Left lung (tissue), 14 donors: ENCODE measurements at places on chromosomes 2 and 18.

- no peak for DNase-seq
Observed at GRCh38 chr2:101251844-101252407, 760 bp upstream of the CNOT11 start.

DNA sequence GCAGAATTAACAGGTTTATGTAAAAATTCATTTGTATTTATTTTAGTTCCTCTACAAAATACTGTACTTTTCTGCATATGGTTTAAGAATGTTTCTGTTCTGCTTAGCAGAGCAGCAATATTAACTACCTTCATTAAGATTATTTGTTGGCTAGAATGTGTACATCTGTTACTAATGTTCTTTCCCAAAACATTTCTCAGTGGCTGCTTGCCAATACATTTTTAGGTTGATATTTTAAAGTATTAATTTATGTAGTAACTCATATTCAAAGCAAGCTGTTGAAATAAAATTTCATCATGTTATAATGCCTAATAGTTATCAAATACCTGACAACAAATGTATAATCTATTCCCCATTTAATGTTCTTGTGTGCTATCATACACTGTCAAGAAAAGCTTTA is 40.3 kb downstream of the PRKD3 start:
- no peak for DNase-seq

DNA sequence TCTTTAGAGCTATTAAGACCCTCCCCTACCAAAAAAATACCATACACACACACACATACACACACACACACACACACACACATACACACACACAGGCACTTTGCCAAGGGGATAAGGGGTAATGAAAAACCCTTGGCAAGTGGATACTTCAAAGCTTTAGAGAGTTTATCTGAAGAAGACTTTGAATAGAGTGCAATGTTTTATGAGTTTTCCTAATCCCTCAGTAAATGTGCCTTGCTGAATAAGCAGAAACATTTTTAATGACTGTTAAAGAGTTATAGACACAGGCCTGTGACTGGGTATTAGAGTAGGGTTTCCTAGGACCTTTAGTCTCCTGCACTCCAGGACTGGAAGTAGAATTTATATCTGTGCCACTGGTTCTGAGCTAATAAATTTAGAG is 75.5 kb upstream of the CTAGE1 start:
- no peak for DNase-seq

- no peak for DNase-seq
Observed at GRCh38 chr18:58691256-58691655, 20.0 kb downstream of the MALT1 start.

DNA sequence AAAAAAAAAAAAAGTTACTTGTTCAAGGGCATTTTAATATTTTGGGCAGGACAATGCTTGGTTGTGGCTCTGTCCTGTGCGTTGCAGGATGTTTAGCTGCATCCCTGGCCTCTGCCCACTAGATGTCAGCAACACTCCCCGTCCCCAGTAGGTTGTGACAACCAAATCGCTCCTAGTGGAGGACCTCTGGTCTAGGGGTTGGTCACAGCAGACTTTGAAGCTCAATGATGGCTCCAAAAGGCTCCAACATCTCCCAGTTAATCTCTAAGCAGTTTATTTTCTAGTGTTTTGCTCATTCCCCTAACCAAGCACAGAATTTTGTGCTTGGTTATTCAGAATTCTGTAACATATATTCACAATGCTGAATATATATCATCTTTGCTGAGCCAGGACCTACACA is 67.0 kb downstream of the CHRNA1 start:
- no peak for DNase-seq

DNA sequence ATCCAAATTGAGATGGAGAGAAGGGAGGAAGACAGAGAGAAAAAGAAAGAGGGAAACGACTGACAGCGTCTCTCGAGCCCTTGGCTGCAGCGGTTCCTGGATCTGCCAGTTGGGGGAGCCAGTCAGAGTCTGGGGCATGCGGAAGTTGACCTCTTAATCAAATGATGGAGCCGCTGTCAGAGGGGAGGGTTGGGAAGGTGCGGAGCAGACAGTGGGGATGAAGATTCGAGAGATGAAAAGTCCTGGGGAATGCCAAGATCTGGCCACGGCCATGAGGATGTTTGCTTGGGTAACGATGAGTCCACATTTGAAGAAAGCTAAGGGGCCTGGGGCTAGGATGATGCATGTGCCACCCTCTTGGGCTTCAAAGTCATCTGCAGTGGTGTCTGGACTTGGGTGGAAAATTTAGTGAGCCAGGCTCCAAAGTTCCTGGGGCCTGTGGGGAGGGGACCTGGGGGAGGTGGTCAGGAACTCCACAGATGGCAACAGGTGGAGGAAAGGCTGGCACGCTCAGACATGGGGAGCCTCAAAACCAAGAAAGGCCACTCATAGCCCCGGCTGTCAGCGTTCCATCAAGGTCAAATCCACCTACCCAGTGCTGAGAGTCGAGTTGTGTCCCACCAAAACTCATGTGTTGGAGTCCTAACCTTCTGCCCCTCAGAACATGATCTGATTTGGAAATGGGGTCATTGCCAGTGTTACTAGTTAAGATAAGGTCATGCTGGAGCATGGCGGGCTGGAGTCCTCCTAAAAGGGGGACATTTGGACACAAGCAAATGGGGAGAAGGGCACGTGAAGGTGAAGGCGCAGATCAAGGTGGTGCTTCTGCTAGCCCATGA is 200.1 kb downstream of the NDUFA10 start:
- no peak for DNase-seq

DNA sequence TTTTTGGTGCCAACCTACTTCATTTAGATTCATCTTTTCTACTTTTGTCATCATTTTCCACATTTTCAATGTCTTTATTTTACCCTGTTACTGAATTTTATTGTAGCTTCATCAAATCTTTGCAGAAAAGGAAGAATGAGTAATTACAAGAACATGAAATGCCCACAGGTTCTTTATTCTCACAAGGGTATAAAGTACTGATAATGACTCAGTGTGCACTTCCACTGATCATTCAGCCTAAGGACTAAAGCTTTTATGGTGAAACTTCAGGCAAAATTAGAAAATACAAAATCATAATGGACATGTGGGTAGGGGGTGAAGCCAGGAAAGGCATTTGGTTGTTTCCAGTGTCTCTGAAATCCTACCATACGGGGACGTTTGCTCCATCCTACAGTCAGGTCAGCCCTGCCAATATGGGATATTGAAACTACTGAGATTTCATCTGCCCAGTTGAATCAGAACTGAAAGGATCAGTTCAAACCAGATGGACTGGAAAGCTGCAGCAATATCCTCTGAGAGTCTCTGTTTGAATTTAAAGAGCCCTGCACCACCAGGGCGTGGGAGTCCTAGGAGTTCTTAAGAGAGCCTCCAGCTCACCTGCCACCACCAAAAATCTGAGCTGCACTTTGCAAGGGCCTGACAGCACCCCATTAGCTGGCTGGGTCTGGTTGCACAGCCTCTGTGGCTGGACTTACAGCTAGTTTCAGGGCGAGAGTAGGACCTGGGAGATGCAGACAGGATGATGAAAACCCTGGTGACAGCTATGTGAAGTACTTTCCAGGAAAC is 390.4 kb downstream of the CMPK2 start:
- no peak for DNase-seq

GRCh38 chr2:28342081-28342967 is 50.3 kb upstream of the FOSL2 start:
- peak; percentile 52 for DNase-seq

GRCh38 chr2:28393114-28393836 is 617 bp downstream of the FOSL2 start:
- DNase-seq, result peak; percentile 78

DNA sequence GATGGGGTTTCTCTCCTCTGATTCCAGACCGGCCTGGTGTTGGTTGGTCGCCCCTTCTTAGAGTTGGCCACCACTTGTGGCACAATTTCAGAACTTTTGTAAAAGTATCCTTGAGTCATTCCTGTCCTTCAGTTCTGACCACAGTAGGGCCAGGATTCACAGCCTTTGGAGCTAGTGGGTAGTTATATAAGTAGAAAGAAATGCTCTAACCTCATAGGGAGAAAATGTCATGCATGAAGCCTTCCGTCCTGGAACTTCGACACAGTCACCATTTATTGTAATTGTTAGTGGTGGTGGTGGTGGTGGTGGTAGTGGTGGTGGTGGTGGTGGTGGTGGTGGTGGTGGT is 65.4 kb downstream of the EPAS1 start:
- no peak for DNase-seq

DNA sequence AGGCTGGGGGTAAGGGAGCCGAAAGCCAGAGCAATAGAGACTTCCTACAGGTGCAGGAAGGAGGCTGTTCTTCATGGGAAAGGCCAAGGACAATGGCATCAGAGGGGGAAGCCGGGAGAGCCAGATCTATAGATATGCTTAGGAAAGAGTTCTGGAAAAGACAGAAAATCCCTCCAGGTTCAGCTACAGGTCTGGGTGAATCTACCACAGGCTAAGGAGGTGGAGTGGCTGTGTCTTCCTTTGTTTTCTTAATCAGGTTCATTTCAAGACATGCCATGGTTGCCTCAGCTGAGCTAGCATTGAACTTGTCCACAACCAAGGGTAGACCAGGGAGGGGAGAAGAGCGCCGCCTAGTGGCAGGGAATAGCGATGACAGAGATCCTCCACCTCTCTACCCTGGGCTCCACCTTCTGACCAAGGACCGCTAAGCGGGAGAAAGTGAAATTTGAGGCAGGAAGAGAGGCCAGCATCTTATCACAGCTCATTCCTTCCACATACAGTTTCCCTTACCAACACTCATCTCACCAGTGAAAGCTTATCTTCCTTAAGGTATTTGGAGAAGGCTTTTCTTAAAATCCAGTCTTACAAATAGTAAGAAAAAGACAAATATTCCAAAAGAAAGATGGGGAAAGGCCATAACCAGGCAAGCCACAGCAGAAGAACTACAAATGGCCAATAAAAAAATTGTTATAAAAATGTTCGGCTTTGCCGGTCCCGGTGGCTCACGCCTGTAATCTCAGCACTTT is 74.2 kb downstream of the VIT start:
- no peak for DNase-seq

DNA sequence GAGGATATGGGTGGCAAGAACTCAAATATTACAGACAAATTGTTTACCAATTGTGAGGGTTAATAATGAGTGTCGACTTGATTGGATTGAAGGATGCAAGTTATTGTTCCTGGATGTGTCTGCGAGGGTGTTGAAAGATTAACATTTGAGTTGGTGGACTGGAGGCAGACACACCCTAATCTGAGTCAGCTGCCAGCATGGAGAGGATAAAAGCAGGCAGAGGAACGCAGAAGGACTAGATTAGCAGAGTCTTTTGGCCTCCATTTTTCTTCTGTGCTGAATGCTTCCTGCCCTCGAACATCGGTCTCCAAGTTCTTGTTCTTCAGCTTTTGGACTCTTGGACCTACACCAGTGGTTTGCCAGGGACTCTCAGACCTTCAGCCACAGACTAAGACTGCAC is 1503.7 kb downstream of the LRP1B start:
- no peak for DNase-seq

DNA sequence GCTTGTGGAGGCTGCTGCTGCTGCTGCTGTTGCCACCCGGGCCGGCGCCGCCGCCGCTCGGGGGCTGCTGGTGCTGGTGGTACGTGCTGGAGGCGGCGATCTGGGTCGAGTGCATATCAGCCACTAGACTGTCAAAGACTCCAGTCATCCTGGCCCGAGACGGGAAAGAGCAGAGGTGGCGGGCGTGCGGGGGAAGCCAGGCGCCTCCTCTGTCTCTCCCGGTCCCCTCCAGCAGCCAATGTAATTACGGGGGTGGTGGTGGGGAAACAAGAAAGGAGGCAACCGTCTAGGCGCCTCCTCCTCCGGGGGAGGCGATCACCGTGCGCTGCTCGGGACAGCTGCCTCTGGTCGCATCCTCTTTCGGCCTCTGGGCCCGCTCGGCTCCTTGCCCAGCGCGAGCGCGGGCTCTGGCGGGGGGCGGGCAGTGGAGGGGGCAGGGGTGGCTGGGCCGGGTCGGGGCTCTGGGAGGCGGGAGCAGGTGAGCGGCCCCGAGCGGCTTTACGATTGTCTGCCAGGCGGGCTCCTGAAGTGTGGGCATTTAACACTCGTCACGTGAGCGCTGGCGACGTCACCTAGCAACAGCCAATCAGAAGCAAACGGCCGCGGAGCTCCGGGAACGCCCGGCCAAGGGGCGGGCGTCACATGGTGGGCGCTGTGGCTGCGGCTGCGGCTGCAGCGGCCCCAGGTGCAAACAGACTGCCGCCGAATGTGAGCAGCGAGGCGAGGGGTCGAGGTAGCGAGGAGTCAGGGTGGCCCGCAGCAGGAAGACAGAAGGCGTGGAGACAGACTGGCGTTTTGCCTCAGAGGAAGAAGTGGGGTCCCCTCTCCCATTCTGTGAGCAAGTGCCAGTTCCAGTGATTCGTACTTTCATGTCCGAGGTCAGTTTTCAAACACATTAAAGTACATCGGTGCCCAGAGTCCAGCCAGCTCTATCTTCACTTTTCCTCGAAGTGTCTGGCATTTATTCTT is at the start of gene DLX2:
Gene DLX2, minus strand, starts transcription at position 510 of the 969 bp plus-strand sequence. Its CDS starts 362 bp downstream, at position 148.
- DNase-seq, result peak; percentile 92
